RWPE2 (cell line): ENCODE measurements at places on chromosomes 12 and 14.

DNA sequence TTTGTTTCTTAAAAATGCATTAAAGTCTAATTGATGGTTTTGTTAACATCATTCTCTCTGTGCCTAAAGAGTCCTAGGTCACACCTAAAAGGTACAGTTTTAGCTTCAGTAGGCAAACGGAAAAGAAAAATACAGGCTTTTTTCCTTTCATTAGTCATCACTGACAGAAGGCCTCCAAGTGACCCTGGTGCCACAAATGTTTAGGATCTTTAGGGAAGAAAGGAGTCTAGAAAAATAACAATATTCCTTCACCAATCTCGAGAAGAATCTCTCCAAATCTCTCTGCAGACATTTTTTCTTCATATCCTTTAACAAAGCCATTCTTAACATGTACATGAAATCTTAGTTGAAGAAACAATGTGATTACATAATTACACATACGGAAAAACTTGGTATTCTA is 2.0 kb downstream of the DENND5B start:
- DNase-seq = no peak

GRCh38 chr12:6608592-6609281 is 1.6 kb upstream of the CHD4 start:
- no peak for DNase-seq

DNA sequence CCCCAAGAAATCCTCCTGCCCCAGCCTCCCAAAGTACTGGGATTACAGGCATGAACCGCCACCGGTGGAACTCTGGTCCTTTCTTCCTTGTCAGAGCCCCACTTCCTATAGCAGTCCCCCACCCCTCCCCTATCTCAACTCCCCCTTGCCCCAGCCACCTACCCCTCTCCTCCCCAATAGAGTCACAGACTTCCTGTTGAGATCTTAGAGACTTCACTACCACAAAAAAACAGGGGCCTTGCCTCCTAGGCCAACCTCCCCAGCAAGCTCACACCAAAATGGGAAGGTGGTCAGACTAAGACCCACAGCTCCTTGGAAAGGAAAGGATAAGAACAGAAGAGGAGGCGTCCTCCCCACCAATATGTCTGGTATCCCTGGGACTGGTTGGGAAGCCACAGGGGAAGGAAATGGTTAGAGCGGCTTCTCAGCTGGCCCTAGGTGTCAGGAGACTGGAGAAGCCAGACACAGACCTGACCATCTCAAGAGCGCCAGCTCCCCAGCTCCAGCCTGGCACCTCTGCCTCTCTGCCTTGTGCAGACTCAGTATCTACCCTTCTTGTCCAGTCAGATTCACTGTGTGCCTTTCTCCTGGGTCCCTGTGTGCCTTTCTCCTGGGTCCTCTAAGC is 8.5 kb downstream of the ITGB7 start:
- peak; percentile 23 for DNase-seq

- DNase-seq = no peak
These were observed 814.9 kb downstream of the LRFN5 start for GRCh38 chr14:42421377-42422078.

DNA sequence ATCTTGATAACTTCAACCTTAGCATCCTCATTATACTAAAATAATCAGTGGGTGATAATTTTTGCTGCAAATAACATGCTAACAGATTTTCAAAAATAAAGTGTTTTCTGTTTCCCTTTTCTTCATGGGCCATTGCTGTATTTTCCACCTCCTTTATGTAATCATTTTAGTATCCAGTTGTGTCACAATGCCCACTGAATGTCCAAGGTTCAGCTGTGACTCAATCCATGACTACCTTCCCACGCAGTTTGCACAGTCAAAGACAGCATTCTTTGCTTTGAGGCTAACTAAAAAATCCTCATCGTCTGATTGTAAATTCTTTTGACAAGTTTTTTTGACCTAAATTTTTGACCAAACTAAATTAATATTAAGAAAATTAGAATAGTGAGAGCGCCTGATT is 474.1 kb downstream of the FLRT2 start:
- DNase-seq = no peak

DNA sequence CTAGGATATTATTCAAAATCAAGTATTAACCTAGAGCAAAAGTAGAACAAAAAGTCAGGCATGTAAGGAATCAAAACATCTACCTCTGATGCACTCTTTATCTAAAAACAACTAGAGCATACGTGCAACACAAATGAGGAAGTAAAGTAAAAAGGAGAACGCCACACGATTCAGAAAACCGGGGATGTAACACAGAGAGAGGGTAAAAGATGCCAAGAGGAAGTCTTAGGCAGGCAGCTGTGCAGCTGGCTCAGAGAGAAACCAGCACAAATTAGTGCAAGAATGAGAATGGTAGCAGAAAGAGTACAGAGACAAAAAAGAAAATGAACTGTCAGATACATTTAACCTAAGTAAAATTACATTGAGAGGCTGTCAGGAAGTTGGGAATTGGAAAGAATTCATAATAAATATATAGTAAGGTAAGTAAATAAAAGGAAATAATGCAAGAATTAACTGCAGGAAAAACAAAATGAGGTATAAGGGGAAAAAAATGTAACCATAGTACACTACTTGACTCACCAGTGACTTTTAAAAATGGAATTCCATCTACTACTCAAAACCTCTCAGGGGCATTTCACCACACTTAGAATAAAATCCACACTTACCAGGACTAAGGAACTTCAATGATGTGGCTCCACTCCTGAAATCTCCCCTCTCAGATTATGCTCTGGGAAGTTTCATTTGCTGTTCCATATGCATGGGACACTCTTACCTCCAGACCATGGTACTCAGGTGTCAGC is 17.1 kb downstream of the BCAT1 start:
- DNase-seq = no peak

- DNase-seq = no peak
These were observed 48.6 kb downstream of the PCNX1 start for GRCh38 chr14:70955543-70956480.

- no peak for DNase-seq
These were observed 7.8 kb downstream of the PPTC7 start for GRCh38 chr12:110575326-110575725.

GRCh38 chr12:18926188-18926587 is 188.3 kb downstream of the CAPZA3 start:
- no peak for DNase-seq

DNA sequence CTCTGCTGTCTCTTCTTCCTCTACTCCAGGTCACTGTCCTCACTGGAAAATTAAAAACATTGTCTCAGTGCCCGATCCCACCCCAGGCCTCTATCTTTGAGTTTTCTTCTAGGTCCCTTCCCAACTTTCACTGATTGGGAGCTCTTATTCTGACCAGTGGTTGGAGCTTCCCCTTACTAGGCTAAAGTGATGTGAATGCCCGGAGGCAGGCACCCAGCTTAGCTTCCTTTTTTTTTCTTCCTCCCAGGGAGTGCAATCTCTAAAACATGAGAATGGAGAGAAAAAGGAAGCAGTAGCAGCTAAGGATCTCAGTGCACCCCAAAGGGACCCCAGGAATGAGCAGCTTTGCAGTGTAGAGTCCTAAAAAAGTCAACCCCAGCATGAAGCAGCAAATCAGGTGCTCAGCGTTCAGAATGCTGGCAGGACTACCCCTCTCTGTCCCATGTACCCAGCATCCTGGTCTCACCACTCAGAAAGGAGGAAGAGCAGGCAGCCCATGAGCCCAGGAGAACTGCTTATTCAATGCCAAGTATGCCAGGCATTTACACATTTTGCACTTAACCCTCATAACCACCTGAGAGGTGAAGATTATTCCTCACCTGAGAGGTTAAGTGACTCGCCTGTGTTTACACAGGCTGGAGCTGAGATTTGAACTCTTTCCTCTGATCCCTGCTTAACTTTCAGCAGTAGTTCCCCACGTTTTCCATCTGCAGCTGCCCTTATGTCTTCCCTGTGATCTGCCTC is 146.2 kb upstream of the PWP1 start:
- no peak for DNase-seq

DNA sequence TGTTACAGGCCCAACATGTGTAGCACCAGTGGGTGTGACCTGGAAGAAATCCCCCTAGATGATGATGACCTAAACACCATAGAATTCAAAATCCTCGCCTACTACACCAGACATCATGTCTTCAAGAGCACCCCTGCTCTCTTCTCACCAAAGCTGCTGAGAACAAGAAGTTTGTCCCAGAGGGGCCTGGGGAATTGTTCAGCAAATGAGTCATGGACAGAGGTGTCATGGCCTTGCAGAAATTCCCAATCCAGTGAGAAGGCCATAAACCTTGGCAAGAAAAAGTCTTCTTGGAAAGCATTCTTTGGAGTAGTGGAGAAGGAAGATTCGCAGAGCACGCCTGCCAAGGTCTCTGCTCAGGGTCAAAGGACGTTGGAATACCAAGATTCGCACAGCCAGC is 8.6 kb downstream of the BCL2L14 start:
- DNase-seq = no peak

DNA sequence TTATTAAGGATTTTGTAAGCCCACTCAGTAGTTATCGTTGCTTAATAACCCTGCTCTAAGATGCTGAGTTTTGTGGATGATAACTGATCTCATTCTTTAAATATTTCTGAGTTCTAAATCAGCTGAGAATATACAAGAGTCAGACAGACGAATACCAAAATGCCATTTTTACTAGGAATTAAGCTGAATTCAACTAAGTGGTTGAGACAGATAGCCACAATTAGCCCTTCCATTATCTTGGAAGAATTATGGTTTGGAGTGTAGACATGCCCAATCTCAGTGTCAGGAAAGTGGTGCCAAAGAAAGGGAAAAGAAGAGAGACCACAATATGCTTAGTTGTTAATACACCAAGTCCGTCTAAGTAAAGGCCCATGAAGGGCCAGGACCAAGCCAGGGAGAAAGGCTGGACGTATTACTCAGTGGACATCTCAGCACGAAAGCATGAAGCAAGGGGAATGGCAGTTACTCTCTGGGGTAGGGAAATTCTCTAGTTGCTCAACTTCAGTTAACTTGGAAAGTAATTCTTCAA is 58.6 kb downstream of the KCNA5 start:
- no peak for DNase-seq

DNA sequence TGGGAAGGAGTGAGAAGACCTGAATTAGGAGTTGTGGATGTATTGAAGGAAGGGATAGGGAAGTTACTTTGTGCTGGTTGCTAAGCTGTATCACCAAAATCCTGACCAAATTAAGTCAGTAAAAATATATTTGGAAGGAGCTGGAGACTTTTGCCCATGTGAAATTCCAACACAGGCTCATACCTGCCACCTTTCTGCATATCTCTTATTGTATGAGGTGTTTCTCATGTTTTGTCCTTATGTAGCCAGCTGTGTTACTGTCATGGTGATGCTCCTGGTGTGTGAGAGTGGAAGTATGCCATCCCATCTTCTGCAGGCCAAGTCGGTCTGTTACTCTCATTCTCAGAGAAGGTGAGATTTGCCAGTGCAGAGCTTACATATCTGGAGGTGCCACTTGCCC is 29.4 kb upstream of the RNU6-8 start:
- no peak for DNase-seq

- DNase-seq = peak; percentile 98
These were observed 157.9 kb upstream of the PARP11 start for GRCh38 chr12:4030929-4031702.

DNA sequence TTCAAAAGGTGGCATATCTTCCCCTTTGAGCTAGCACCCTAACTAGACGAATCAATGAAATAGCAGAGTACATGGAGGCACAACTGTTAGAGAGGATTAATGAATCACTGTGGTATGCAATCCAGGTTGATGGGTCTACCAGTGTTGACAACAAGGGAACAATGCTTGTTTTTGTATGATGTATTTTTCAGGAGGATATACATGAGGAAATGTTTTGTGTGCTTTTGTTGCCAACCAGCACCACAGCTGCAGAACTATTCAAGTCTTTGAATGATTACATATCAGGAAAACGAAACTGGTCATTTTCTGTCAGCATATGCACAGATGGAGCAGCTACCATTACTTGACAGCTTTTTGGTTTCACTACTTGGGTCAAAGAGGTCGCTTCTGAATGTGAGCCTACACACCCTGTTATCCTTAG is 142.6 kb downstream of the GPHN start:
- no peak for DNase-seq

DNA sequence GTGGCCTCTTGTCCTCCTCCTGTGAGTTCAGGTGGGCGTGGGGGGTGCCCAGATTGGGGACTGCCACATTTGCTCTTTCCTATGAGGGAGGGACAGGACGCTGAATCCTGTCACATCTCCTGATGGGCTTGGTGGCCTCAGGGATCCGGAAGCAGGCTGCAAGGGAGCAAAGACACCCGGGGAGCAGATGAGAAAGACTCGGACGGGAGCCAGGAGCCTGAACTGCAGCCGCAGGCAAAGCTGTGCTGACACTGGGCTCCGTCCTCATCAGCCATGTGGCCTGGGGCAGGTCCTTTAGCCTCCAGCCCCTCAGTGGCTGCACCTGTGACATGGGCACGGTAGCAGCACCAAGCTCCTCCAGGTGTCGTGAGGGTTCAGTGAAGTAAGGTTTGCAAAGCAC is 40.8 kb upstream of the RFLNA start:
- no peak for DNase-seq

DNA sequence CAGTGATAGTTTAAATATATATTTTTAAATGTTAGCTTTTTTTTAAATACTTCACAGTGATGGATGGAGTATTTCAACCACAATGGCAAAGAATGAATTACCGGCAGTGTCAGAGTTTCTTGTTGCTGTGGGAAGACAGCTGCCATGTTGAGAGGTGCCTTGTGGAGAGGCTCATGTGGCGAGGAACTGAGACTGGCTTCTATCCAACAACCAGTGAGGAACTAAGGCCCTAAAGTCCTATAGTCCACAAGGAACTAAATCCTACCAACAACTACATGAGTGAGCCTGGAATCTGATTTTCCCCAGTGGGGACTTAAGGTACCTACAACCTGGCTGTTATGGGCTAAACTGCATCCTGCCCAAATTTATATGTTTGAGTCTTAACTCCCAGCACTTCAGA is 220.2 kb upstream of the PLEKHG7 start:
- DNase-seq = no peak

DNA sequence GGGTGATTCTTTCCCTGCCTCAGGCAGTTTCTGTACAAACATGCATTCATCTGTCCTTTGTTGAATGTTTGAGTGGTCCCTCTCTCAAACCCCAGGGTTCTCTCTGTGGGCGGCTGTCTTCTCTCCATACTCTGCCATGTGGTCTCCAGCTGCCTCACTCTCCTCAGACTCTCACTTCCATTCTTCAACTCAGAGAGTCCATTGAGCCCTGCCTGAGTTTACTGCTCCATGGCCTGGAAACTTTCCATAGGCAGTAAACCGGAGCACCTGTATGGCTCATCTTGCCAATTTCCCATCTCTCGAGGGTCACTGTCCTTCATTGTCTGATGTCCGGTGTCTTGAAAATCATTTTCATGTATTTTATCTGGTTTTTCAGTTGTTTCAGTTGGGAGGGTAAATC is 11.3 kb downstream of the C14orf132 start:
- DNase-seq = peak; percentile 7

DNA sequence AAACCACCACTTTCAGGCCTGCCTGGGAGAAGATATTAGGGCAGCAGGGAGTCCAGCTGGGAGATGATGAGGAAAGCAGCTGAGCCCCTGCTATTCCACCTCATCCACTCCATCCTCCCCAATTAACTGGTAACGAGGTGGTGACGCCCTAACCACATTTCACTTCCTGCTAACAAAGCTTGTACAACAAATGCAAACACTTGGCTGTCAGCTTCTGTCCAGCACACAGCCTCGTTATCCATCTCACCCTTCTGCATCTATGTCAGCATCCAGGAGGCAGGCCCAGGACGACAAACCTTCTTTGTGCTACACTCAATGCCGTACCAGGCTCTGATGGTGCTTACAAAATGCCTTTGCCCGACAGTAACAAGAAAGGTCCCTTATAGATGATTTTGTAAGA is 225.4 kb downstream of the APAF1 start:
- no peak for DNase-seq
